H9 (cell line): ENCODE measurements at places on chromosomes 3 and 15. TPM values are rescaled to one million over a fixed set of nuclear protein-coding genes. Genes with fewer than 3 reads are reported as not detected.

DNA sequence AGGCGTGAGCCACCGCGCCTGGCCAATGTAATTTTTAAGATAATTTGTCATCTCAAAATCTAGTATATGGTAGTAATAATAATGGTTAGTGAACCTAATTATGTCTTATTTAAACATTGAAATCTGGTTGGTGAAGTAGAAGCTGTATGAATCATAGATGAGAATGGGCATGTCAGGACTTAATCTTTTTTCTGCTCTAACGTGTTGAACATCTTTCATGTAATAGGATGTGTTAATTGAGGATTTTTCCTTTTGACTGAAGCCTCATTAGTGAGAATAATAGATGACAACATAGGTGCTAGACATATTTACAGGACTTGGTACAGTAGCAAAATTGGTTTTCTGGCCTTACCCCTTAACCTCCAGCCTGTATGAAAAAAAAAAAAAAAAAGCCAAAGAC is 835.6 kb downstream of the IGSF11 start:
- peaks cover 10% of the 10 kb centered on the region for H3K36me3 ChIP-seq
- H3K4me3 ChIP-seq, result no peak overlapping the region
- DNase-seq, result no peak

GRCh38 chr15:100106732-100107131 is 235.0 kb downstream of the ADAMTS17 start:
- H3K4me3 ChIP-seq, result no peak overlapping the region
- no peaks in the 10 kb centered on the region for H3K36me3 ChIP-seq
- DNase-seq, result no peak
- no peaks in the 10 kb centered on the region for H3K27me3 ChIP-seq
- no peaks in the 10 kb centered on the region for H3K4me1 ChIP-seq
- H3K27ac ChIP-seq, result no peak overlapping the region

GRCh38 chr15:76059320-76060117 is at the start of gene TMEM266:
Gene TMEM266 (plus strand): TSS chr15:76059985. CDS start chr15:76134264, 74,279 bp downstream.
- peaks cover 3% of the 10 kb centered on the region; the same call in 1 of the 2 replicates for H3K4me1 ChIP-seq
- H3K27ac ChIP-seq, result no peak within 1 kb of the TSS
- H3K36me3 ChIP-seq, result no peaks in the 10 kb centered on the region
- peak within 1 kb of the TSS; percentile 79 for H3K4me3 ChIP-seq
- H3K27me3 ChIP-seq, result no peaks in the 10 kb centered on the region
- DNase-seq, result peak; percentile 74

- no peaks in the 10 kb centered on the region for H3K27me3 ChIP-seq
- DNase-seq, result no peak
- no peak overlapping the region for H3K27ac ChIP-seq
- H3K4me1 ChIP-seq, result no peaks in the 10 kb centered on the region; the same call in 1 of the 2 replicates
- peaks cover 24% of the 10 kb centered on the region for H3K36me3 ChIP-seq
These were observed 30.2 kb downstream of the CHCHD6 start for GRCh38 chr3:126734106-126734723.

DNA sequence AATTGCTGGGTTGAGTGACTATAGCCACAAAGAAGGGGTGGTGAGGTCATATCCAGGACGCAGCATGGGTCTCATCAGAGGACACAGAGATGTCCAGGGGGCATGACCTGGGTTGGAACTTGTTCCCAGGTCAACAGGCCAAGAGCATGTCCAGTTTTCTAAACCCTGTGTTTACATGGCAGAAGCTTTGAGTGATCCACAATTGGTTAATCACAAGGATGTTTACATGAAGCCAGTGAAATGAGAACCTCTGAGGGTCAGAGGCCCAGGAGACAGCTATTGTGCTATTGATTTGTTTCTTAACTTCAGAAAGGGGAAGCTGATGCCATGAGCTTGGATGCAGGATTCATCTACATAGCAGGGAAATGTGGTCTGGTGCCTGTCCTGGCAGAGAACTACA is 42.2 kb upstream of the TOPBP1 start:
- H3K4me3 ChIP-seq, result no peak overlapping the region
- no peak overlapping the region for H3K27ac ChIP-seq
- no peaks in the 10 kb centered on the region for H3K36me3 ChIP-seq
- H3K27me3 ChIP-seq, result no peaks in the 10 kb centered on the region
- no peaks in the 10 kb centered on the region for H3K4me1 ChIP-seq
- DNase-seq, result no peak

GRCh38 chr3:164550857-164551256 is 527.4 kb downstream of the SI start:
- no peaks in the 10 kb centered on the region for H3K27me3 ChIP-seq
- no peak overlapping the region for H3K27ac ChIP-seq
- H3K4me1 ChIP-seq, result no peaks in the 10 kb centered on the region
- DNase-seq, result no peak

- peaks cover 14% of the 10 kb centered on the region; the same call in 1 of the 2 replicates for H3K27me3 ChIP-seq
- no peak overlapping the region for H3K27ac ChIP-seq
- no peak for DNase-seq
These were observed 375 bp downstream of the HEG1 start for GRCh38 chr3:125055331-125055912.

DNA sequence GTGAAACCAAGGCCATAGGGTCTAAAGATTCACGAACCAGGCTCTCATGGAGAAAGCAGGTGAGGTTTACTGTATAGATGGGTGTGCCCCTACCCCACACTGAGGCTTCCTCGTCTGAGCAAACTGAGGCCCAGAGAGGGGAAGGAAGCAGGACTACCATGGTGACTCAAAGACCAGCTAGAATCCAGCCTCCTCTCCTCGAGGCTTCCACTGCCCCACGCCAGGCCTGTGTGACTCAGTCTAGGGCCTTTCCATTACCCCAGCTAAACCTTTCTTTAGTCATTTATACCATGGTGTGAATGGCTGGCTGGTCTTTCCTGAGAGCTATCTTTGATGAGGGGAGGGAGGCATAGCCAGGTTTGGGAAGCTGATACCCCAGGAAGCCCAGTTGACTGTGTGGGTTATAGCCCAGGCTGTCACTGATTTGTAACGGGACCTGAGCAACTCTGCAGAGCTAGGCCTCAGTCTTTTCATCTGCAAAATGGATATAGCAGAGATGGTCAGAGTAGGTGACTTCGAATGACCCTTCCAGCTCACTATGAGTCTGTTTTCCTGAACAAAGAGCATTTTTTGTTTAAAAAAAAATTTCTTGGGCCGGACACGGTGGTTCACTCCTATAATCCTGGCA is 3.0 kb upstream of the RHO start:
- no peaks in the 10 kb centered on the region; the same call in 1 of the 2 replicates for H3K27me3 ChIP-seq
- H3K4me1 ChIP-seq, result peaks cover 8% of the 10 kb centered on the region; the same call in 1 of the 2 replicates
- DNase-seq, result no peak

DNA sequence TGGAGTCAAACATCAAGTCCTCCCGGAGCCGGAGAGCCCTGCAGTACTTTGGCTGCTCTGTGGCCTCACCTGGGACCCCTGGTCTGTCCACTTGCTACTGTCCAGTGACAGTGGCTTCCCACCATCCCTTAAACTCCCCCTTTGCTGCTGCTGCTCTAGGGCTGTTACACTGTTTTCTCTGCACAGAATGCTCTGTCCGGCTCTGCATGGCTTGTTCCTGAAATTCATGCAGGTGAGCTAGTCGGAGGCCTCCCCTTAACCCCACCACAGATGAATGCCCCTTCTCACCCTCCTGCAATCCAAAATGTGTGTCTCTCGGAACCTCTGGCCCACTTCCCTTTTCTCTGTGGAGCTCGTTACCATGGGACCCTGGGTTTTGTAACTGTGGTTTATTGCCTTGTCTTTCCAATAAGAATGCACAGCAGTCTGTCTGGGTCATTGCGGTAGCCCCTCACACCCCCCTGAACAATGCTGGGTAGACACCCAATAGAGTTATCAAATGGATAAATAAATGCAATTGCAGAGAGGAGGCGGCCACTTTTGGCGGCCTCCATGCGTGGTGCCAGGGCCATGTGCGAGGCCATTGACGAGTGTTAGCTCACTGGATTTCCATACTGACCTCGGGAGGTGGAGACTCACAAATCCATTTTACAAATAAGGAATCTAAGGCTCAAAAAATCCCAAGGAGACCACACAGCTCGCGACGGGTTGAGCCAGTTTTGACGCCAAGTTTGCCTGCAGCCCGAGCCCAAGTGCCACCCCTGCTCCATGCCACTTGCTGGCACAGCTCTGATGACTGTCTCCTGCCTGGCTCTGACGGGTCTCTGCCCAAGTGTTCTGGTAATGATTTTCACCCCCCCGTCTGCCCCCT is 48.5 kb downstream of the RGMA start:
- no peaks in the 10 kb centered on the region for H3K27me3 ChIP-seq
- peaks cover 35% of the 10 kb centered on the region for H3K36me3 ChIP-seq
- no peak for DNase-seq

GRCh38 chr3:73045391-73045790 is 16.1 kb upstream of the EBLN2 start:
- no peak overlapping the region for H3K4me3 ChIP-seq
- no peak overlapping the region for H3K27ac ChIP-seq
- H3K4me1 ChIP-seq, result peaks cover 7% of the 10 kb centered on the region
- no peak for DNase-seq
- peaks cover 4% of the 10 kb centered on the region; the same call in 2 of the 3 replicates for H3K36me3 ChIP-seq
- no peaks in the 10 kb centered on the region for H3K27me3 ChIP-seq

DNA sequence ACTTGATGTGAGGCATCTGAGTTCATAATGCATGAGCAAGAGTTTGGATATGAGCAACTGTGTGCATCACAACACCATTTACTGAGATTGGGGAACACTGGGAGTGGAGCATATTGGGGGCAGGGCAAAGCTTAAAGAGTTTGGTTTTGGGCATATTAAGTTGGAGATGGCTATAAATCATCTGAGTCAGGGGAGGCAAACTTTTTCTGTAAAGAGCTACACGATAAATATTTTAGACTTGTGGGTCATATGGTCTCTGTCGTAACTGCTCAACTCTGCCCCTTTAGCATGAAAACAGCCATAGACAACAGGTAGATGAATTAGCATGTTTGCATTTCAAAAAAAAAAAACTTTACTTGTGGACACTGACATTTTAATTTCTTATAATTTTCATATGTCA is 20.0 kb downstream of the ENTPD3 start:
- H3K4me1 ChIP-seq, result no peaks in the 10 kb centered on the region; the same call in 1 of the 2 replicates
- no peak overlapping the region for H3K27ac ChIP-seq
- no peaks in the 10 kb centered on the region for H3K36me3 ChIP-seq
- no peak overlapping the region for H3K4me3 ChIP-seq

DNA sequence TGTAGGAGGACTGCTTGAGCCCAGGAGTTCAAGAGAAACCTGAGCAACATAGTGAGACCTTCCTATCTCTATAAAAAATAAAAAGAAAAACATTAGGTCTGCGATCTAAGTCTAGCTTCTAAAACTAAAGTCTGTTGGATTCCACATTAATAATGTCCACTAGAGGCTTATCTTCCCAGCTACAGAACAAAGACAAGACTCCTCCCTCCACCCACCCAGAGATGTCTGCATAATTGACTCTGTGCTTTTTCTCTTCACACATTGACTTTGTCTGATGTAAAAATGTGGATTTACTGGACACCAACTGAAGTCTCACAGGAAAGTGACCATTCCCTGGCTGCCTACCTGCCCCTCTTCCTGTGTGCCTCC is 91.8 kb downstream of the ATP10A start:
- H3K36me3 ChIP-seq, result peaks cover under 1% of the 10 kb centered on the region; the same call in 1 of the 2 replicates
- H3K27ac ChIP-seq, result no peak overlapping the region
- peaks cover 6% of the 10 kb centered on the region for H3K4me1 ChIP-seq
- H3K4me3 ChIP-seq, result no peak overlapping the region

GRCh38 chr3:138888560-138888959 is 53.8 kb upstream of the PIK3CB start:
- no peaks in the 10 kb centered on the region for H3K36me3 ChIP-seq
- no peak overlapping the region for H3K27ac ChIP-seq
- H3K4me1 ChIP-seq, result no peaks in the 10 kb centered on the region; the same call in 1 of the 2 replicates
- no peak overlapping the region for H3K4me3 ChIP-seq
- no peak for DNase-seq
- no peaks in the 10 kb centered on the region for H3K27me3 ChIP-seq

GRCh38 chr3:47407237-47407636 is 26.4 kb downstream of the PTPN23 start:
- H3K4me1 ChIP-seq, result no peaks in the 10 kb centered on the region
- H3K36me3 ChIP-seq, result peaks cover 15% of the 10 kb centered on the region; the same call in 2 of the 3 replicates
- no peak overlapping the region for H3K4me3 ChIP-seq
- no peak for DNase-seq

GRCh38 chr3:16873872-16874271 is 10.9 kb upstream of the PLCL2 start:
- no peak overlapping the region for H3K4me3 ChIP-seq
- DNase-seq, result no peak
- H3K4me1 ChIP-seq, result no peaks in the 10 kb centered on the region; the same call in 1 of the 2 replicates
- H3K27ac ChIP-seq, result no peak overlapping the region

- no peaks in the 10 kb centered on the region for H3K36me3 ChIP-seq
- no peaks in the 10 kb centered on the region for H3K4me1 ChIP-seq
- no peak overlapping the region for H3K4me3 ChIP-seq
These were observed 25.6 kb upstream of the LARS2 start for GRCh38 chr3:45362758-45363157.

- DNase-seq, result peak; percentile 31
- H3K36me3 ChIP-seq, result no peaks in the 10 kb centered on the region
- H3K4me3 ChIP-seq, result no peak overlapping the region
- H3K27me3 ChIP-seq, result no peaks in the 10 kb centered on the region
These were observed 441.7 kb upstream of the PDZRN3 start for GRCh38 chr3:74066456-74066855.

DNA sequence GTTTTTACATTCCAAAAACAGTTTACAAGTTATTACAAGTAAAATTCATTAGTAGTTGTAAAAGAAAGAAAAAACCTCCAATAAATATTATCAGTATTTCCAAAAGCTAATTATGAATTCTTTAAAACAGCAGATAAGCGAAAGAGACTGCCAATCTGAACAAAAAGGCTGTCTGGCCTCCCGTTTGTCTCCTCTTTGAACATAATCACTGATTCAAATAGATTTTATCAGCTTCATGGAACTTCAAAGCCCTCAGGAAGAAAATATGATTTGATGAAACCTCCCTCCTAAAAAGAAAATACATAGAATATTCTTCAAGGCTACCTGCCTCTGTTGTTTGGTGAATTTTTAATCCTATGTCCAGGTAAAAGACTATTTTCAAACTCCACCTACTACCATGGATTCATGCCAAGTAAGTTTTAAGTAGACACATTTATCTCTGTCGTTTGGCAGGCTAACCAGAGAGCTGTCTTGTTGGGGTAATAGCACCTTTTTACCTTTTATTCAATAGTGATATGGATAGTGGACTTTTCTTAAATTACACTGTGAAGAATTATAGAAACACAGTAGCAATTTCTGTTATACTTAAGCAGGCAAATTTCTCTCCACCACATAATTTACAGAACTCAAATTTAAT is 35.0 kb downstream of the SATB1 start:
- H3K27me3 ChIP-seq, result no peaks in the 10 kb centered on the region
- H3K36me3 ChIP-seq, result peaks cover 9% of the 10 kb centered on the region
- DNase-seq, result no peak
- H3K4me3 ChIP-seq, result no peak overlapping the region
- H3K4me1 ChIP-seq, result no peaks in the 10 kb centered on the region

Gene MORC1
- not detected in 2 replicates for total RNA-seq

Gene ZPLD1
- total RNA-seq, result not detected in 2 replicates

Gene IMPG2
- 0.02 and 0.04 TPM in 2 replicates for total RNA-seq

Gene HYKK
- 2.4 and 3.1 TPM in 2 replicates for total RNA-seq

Gene ACTC1
- total RNA-seq, result 48.6 and 52.2 TPM in 2 replicates

Gene PSTPIP1
- total RNA-seq, result 1.1 and 1.8 TPM in 2 replicates
